CD4-positive, alpha-beta memory T cell (primary cell): ENCODE measurements at places on chromosomes 5 and 9. TPM values are rescaled to one million over a fixed set of nuclear protein-coding genes. Genes with fewer than 3 reads are reported as not detected.
A peak's percentile ranks its signal among the peaks of the same experiment; 100 is the strongest.

DNA sequence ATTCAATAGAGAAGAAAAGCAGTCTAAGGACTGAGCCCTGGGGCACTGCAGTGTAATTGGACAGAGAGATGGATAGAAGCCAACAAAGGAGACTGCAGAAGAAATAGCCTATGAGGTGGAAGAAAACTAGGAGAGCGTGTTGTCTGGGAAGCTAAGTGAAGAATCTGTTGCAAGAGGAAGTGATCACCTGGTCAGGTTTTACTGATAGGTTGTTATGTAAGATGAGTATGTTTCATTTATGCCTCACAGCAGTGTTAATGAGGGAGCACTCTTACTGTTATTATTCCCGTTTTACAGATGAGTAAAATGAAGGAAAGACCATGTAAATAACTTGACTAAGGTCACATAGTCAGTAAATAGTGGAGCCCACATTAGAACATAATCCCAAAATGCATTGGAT, 80.0 kb upstream of the GRHPR start:
- H3K4me1 ChIP-seq, result no peaks in the 10 kb centered on the region
- H3K4me3 ChIP-seq, result no peak overlapping the region
- H3K27ac ChIP-seq, result no peak overlapping the region
- H3K36me3 ChIP-seq, result no peaks in the 10 kb centered on the region

DNA sequence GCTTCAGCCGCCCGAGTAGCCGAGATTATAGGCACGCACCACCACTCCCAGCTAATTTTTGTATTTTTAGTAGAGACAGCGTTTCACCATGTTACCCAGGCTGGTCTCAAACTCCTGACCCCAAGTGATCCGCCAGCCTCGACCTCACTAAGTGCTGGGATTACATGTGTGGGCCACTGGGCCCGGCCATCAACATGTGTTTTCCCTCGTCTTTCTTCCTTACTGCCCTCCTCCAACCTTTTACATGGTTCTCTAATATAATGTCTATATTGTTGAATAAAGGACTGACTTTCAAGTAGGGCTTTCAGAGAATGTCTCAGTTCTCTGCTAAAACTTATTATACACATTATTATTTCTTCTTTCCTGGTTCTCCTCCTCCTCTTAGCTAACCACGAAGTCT, 21.3 kb upstream of the PCAT7 start:
- H3K36me3 ChIP-seq, result no peaks in the 10 kb centered on the region
- H3K4me3 ChIP-seq, result no peak overlapping the region
- no peak overlapping the region for H3K27ac ChIP-seq
- DNase-seq, result no peak
- H3K4me1 ChIP-seq, result no peaks in the 10 kb centered on the region

Gene CYFIP2
- polyA plus RNA-seq, result 432 TPM

DNA sequence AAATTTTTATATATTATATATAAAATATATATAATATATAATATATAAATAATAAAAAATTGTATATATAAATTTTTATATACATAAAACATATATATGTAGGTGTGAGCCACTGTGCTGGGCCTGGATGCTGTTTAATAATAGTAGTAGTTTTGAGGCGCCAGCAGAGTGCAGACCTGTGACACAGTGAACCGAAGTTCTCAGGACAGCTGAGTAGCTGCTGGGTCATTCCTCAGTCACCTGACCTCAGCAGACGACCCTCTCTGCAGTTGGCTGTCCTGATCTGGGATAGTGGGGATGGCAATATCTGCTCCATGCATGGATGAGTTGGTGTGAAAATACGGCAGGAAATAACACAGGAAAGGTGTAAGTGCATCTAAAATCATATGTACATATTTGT, 3.3 kb upstream of the SNX18 start:
- peaks cover 9% of the 10 kb centered on the region for H3K4me1 ChIP-seq
- DNase-seq, result no peak
- peaks cover 4% of the 10 kb centered on the region for H3K27me3 ChIP-seq
- H3K4me3 ChIP-seq, result no peak overlapping the region
- H3K27ac ChIP-seq, result no peak overlapping the region

DNA sequence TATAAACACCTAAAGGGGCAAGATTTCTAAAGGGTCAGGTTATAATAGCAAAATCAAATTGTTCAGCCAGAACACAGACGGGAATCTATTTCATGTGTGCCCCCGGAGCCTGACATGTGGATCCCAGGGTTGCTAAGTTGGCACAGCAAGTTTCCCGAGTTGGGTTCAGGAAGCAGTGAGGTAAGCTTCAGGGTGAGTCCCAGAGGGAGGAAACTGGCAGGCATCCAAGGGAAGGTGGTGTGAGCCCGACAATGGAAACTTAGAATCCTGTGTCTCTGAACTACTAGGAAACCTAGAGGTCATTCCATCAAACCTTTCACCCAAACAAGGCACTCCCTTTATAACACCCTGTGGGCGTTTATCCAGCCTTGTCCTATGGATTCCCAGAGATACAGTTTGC, 98.4 kb downstream of the ADRB2 start:
- H3K36me3 ChIP-seq, result no peaks in the 10 kb centered on the region
- no peaks in the 10 kb centered on the region for H3K4me1 ChIP-seq
- DNase-seq, result no peak
- H3K27ac ChIP-seq, result no peak overlapping the region

DNA sequence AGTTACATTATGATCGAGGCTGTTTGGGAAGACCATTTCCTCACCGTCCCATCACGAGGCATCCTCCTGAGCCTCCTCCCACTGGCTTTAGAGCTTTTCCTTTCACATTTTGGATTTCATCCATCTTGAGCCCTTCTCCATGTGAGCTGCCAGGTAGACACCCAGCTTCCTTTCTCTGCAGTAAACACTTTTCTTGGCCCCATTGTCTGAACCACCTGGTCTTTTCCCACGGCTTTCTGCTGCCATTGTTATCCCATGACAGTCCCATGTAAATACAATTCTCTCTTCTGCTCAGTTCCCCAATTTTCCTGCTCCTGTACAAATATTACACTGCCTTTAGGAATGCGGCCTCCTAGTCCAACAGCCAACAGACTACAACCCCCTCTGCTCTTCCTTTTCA, 24.1 kb downstream of the UBE2QL1 start:
- H3K27ac ChIP-seq, result no peak overlapping the region
- DNase-seq, result no peak
- no peak overlapping the region for H3K4me3 ChIP-seq
- H3K36me3 ChIP-seq, result no peaks in the 10 kb centered on the region

- no peaks in the 10 kb centered on the region for H3K4me1 ChIP-seq
- H3K4me3 ChIP-seq, result no peak overlapping the region
- no peak overlapping the region for H3K27ac ChIP-seq
Observed at GRCh38 chr5:2433086-2433485, 318.4 kb downstream of the IRX2 start.

DNA sequence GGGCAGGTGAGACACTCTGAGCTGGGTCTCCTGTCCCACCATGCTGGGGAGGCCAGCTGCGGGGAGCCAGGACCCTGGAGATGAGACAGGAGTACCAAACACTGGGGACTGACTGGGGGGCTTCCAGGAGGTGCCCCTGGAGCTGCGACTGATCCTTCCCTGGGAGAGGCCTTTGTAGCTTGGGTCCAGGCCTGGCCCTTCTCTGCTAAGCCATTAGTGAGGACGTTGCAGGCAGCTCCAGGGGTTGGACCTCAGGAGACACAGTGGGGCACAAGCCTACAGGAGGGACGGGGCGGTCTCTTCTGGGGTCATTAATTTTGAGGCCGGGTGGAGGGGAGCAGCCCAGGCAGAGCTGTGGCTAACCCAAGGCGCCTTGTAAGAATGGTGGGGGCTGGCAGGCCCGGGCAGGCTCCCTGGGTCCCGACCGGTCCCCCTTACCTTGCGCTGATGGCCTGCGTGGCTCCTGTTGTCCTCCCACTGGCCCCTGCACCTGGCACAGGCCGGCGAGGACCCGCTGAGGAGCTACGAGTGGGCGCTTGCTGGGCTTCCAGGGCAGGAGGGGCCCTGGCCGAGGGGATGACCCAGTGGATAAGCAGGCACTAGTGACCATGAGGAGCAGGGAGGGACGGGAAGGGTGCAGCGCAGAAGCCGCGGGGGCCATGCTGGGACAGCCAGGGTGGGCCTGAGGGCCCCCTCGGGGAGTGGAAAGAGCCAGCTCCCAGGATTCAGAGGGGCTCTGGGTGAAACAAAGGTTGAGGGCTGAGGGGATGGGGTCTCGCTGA, 5.1 kb downstream of the MRPS2 start:
- H3K4me3 ChIP-seq, result no peak overlapping the region
- H3K27ac ChIP-seq, result no peak overlapping the region
- H3K27me3 ChIP-seq, result no peaks in the 10 kb centered on the region
- H3K36me3 ChIP-seq, result peaks cover 23% of the 10 kb centered on the region
- peaks cover 23% of the 10 kb centered on the region for H3K4me1 ChIP-seq

DNA sequence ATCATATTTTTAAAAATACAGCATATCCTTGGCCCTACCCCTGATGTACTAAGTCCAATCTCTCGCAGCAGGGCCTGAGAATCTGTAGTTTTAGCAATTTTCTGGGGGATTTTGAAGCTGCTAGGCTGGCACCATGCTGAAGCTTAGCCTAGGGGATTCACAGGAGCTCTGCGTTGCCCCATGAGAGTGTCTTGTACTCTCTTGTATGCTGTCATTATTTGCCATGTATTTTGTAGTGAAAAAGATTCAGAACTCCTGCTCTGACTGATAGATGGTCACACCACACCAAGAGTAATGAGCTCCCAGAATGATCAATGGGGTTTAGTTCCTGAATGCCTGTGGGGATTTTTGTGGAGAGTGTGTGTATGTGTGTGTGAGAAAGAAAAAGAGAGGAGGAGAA, 20.7 kb upstream of the TRMT10B start:
- no peak overlapping the region for H3K27ac ChIP-seq
- H3K4me3 ChIP-seq, result no peak overlapping the region
- no peaks in the 10 kb centered on the region for H3K4me1 ChIP-seq
- DNase-seq, result no peak
- H3K27me3 ChIP-seq, result no peaks in the 10 kb centered on the region

- peak overlapping the region; percentile 14 for H3K4me3 ChIP-seq
- no peaks in the 10 kb centered on the region for H3K36me3 ChIP-seq
- DNase-seq, result peak; percentile 68
- peak overlapping the region; percentile 56 for H3K27ac ChIP-seq
- H3K27me3 ChIP-seq, result no peaks in the 10 kb centered on the region
Observed at GRCh38 chr9:5557606-5558587, 47.6 kb downstream of the PDCD1LG2 start.

DNA sequence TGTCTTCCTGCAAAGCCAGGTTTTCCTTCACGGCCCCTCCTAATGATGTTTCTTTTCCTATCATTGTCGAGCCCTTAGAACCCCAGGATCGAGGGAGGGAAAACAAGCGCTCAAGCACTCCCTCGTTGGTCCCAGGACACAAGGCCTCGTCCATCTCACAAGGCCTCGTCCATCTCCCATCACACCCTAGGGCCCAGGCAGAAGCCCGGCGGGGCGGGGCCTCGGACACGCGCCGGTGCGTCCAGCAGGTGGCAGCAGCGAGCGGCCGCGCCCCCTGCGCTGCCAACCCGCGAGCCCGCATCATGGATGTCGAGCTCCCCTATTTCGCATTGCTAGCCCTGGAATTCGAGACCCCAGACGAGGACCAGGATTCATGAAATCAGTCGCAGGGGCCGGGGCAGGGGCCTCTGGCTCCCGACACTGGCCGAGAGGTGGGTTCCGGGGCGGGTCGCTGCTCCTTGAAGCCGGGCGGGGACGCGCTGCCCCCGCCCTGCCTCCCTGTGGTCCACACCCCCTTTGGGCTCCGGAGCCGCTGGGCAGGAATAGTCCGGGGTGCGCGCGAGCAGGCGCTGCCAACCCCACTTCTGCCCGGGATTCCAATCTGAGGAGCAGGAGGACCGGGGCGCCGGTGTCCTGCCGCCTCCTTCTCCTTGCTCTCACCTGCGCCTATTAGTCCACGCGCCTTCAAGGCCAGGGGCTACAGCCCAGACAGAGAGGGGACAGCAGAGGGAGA, at the start of gene ABLIM3:
Gene ABLIM3 (plus strand): TSS at position 270 of the 733 bp plus-strand sequence. CDS start 603 bp downstream, outside the sequence.
- H3K4me3 ChIP-seq, result peak within 1 kb of the TSS; percentile 58
- peaks cover 10% of the 10 kb centered on the region for H3K4me1 ChIP-seq
- H3K36me3 ChIP-seq, result no peaks in the 10 kb centered on the region
- H3K27ac ChIP-seq, result no peak within 1 kb of the TSS

Gene BTNL8
- not detected for polyA plus RNA-seq

DNA sequence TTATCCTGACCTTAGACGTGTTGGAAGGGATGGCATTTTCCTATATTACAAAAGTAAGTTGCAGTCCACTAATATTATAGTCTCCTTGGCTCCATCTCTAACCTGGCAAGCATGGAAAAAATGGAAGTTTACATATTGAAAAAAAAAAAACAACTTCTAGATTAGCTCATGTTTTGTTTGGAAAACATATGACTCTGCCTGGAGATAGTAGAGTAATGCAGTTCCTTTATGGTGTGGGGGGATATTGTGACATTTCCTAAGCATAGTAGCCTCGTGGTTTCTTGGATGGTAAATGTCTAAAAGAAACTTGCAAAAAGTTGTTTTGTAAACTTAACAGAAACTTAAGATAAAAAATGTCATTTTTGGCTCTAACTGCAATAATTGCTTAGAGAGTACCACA, 244.4 kb upstream of the FBXL7 start:
- H3K27me3 ChIP-seq, result no peaks in the 10 kb centered on the region
- no peak for DNase-seq
- no peaks in the 10 kb centered on the region for H3K4me1 ChIP-seq
- H3K27ac ChIP-seq, result no peak overlapping the region

Gene ZMAT2
- 65.9 TPM for polyA plus RNA-seq

GRCh38 chr5:103804711-103805110, 242.1 kb upstream of the NUDT12 start:
- DNase-seq, result no peak
- no peak overlapping the region for H3K4me3 ChIP-seq
- no peak overlapping the region for H3K27ac ChIP-seq
- no peaks in the 10 kb centered on the region for H3K4me1 ChIP-seq
- H3K36me3 ChIP-seq, result no peaks in the 10 kb centered on the region
